ENCODE measurements at places on chromosomes 2 and 18.
A peak's percentile ranks its signal among the peaks of the same experiment; 100 is the strongest.

DNA sequence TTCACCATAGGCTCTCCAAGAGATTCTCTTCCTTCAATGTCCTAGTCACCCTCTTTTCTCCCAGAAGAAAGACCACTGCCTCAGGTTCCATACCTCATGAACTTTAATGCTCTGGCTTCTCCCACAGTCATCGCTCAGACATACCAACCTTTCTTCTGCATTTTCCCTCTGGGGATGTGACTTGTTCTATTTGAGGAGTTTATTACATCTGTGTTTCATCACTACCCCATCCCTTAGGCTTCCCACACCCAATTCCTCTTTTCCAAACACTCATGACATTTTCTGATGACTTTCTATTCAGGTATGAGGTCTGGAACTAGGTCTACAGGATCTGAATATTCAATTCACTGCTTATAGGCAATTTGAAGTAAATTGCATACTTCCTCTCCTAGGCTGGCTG is 298.6 kb upstream of the MAP2 start:
- no peak for DNase-seq

- no peak for DNase-seq
Measured at GRCh38 chr18:5506174-5506573, 37.6 kb downstream of the EPB41L3 start.

DNA sequence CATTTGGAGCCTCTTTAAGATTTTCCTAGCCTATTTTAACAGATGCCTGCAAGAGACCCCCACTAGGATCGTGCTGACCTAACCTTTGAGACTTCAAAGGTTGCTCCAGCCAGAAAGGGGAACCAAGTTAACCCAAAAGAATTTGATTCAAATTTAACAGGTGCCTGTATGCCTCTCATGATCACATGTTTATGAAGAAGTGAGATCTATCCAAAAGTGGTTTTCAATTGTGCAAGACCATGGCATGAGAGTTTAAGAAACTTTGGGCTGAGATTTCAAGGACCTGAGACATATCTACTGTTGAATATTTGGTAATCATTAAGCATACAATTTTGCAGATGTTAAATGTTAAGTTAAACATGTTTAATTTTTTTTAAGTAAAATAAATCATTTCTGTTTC is 1.3 kb upstream of the RSAD2 start:
- DNase-seq: no peak

GRCh38 chr2:43239981-43240765 is 13.8 kb upstream of the ZFP36L2 start:
- DNase-seq: no peak

DNA sequence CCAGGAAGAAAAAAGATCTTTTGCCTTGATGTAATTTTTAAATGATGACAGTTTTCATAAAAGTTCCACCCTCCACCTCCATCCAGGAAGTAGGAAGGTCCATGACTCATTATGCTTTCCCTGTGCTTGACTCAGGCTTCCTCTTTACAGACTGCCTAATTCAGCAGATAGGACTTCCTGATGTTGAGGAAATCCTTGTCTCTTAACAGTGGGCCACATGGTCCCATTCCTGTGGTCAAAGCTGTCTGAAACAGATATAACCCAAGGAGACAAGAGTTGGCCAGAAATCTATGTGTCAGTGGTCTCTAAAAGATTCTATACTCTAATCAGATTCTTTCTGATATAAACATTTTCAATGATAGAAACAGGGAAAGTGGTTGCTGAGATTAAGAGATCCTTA is 119.1 kb downstream of the BAZ2B start:
- no peak for DNase-seq

- peak; percentile 66 for DNase-seq
Measured at GRCh38 chr2:8303322-8303832, 378.5 kb upstream of the ID2 start.

GRCh38 chr2:77807531-77808215 is 285.5 kb upstream of the LRRTM4 start:
- DNase-seq: no peak

DNA sequence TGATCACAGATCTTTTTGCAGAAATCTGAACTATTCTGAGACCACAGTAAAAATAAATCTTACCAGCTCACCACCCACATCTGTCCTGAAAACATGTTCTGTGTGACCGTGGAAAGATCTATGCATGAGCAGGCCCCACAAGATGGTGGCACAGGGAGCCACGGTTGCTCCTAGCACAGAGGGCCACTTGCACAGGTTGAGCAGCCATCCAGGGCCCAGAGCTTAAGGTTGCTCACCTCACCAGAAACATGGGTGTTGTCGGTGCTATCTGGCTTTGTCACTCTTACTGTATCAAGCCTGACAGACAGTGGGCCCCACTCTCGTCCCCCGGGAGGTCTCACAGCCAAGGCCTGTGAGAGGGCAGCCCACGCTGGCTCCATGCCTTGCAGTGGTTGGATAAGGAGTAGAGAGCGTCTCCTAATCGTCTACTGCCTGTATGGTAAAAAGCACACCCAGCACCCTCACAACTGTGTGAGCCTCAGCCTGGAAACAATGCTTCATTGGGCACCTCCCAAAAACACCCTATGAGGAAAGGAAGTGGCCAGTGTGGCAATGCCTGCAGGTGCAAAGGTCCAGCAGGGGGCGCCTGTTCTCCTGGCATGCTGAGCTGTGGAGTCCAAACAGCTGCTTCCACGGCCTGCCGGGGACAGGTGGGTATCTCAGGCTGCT is 19.6 kb downstream of the TUBB6 start:
- peak; percentile 85 for DNase-seq

DNA sequence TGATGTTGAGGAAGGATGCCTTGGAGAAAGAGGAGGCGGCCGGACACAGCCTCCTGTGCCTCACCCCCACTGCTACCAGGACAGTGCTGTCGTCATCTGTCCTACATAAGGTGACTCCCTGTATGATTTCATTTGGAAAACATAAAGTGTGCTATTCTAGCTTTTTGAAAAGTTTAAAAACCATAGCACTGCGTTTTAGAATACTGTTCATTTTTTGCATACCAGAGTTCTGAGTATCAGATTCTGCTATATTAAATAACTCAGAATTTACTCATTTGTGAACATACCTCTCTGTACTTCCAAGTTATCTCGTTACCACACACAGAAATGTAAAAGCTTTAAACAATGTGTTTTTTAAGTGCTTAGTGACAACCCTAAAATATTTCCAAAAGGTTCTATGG is 302.9 kb downstream of the LRRTM1 start:
- no peak for DNase-seq

- no peak for DNase-seq
Measured at GRCh38 chr2:167471734-167472133, 583.5 kb downstream of the XIRP2 start.

DNA sequence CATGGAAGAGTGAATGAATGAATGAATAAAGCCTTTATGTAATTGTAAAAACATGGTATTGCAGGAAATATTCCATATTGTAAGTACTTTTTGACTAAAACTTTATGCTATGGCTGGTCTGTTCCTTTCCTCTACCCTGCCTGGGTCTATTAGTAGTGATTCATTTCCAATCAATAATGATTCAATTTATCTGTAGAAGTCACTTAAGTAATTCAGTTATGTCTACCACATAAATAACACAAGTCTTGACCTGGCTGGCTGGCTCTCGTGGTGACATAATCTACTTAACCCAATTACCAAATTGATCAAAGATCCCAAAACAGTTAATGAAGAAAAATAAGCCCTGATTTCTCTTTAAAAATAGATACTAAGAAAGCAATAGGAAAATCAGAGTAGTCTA is 7.8 kb upstream of the ARHGAP28 start:
- DNase-seq: no peak

- DNase-seq: no peak
Measured at GRCh38 chr2:11682590-11682915, 12.6 kb upstream of the NTSR2 start.

- no peak for DNase-seq
Measured at GRCh38 chr2:155830817-155831579, 501.5 kb downstream of the NR4A2 start.

GRCh38 chr2:190443778-190444481 is 35.8 kb downstream of the MFSD6 start:
- no peak for DNase-seq

DNA sequence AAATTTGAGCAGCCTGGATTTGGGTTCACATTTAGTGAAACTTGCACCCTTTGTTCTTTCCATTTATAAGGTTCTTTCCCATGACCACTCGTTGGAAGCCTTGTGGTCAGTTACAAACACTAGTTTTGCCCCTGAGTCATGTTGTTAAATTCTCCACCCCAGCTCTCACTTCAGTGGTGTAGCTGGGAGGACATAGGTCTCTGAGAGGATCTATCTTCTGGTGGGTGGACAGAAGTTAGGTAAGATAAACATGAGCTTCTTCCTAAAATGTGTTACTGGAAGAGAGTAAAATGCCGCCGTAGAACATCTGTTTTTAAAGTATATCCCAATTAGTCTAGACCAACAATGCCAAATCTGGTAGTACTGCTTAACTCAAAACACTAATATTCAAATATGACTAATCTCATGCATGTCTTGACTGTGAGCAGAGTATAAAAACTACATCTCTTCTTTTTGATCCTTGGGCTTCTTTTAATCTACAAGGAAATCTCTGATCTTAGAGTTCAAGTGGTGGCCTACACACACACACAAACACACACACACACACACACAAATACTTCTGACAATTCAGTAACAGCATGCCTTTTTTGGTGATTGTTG is 162.6 kb upstream of the FN1 start:
- no peak for DNase-seq

DNA sequence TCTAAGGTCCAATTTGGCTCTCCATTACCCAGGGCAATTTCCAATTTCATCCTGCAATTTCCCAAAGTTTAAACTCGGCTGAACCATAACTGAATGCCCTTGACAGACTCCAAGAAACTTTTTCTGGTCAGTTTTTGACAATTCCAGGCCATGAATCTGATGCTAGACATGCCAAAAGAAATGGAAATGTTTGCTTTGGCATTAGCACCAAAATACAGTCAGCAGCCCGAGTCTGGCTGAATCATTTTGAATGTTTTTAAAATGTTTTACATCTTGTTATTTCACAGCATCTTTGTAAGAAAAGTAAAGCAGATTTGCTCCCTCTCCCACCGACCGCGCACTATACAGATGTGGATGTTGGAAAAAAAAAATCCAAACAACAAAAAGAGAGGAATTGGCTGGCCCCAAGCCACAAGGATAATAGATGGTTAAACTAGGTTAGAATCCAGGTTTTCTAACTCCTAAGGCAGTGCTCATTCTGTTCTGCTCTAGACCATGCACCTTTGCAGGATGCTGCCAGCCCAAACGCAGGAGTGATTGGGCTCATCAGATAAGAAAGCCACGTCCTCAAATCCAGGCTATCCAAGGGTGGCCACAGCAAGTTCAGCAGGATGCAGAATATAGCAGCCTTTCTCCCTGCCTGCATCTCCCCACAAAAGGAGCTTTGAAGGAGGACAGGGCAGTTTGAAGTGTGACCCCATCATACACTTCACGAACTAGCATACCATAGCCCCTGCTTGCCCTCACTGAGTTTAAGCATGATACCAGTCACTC is 167.5 kb downstream of the ALK start:
- no peak for DNase-seq

DNA sequence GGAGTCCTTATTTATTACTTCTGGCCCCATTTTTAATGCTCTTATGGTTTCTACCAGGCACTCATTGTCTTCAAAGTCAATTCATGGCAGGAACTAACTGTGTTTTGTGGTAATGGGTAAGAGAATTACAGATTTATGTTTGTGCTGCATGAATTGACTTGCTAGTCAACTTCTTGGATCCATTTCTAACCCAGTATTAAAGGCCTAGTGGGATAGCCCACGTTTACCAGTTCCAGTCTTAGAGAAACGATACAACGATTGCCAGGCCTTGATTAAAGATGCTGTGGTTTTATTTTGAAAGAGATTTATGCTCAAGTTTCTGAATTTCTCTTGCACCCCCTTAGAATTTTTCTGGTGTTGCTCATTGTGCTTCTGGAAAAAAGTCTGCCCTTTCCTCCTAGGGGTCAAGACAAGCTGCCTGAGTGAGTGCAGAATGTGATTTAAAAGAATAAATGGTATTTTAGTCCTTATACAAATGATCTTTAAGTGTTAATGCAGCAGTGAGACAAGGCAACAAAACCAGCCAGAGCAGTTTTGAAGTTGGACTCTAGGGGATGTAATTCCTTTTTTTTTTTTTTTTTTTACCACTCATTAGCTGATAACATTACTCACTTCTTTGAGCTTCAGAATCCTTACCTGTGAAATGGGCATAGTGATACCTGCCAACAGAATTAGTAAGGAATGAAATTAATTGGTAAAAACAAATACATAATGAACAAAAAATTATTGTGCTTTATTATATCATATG is 101.5 kb downstream of the ARHGAP15 start:
- DNase-seq: no peak

DNA sequence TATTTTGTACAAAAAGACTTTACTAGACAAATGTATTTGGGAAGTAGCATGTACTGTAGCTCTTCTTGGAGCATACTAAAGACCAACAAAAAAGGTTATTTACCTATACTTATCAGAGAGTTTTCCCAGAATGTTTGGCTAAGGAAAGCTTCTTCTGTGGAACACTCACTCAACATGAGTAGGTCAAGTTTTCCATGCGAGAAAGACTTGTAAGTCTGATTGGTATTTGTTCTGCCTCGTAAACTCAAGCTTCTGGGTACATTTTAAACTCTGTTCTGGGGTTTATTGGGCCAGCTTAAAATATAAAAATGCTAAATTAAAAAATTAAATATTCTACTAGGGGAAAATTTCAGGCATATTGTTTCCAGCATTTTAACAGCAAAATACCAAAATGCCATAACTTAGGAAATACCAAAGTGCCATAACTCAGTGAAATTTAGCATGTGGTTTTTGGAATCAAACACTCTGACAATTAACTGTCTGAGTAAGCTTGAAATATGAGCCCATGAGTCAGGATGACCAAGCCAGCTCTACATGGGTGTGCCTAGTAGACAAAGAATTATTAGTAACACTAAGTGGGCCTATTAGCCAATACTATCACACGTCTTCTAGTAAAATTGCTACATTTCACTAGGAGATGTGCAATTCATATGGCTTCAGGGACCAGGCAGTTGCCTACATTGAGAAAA is 47.3 kb upstream of the SERPINE2 start:
- DNase-seq: no peak

DNA sequence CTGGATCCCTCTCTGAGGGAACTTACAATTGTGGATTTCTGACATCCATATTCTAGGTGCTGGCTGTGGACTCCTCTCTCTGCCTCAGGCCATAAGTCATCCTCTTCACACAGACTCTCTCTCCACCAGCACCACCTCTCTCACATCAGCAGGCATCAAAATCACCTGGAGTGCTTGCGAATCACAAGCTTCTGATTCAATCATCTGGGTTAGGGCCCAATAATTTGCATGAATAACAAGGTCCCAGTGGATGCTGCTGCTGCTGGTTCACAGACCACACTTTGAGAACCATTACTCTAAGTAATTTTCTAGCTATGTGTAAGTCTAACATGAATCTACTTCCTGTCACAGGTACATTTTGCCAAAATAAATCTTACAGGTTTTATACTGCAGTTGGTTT is 214.9 kb downstream of the DSEL start:
- DNase-seq: no peak

- no peak for DNase-seq
Measured at GRCh38 chr2:69837533-69837932, 8.1 kb downstream of the GMCL1 start.

GRCh38 chr2:169178804-169179390 is 109.5 kb downstream of the DHRS9 start:
- no peak for DNase-seq

GRCh38 chr18:25661831-25662230 is 309.9 kb upstream of the ZNF521 start:
- DNase-seq: no peak

- DNase-seq: no peak
Measured at GRCh38 chr2:121479882-121480522, 50.7 kb upstream of the RNU4ATAC start.

Data from left ventricle myocardium inferior (tissue), 1 donor.